T-cell (primary cell): ENCODE measurements at places on chromosomes 6 and 20. TPM values are rescaled to one million over a fixed set of nuclear protein-coding genes. Genes with fewer than 3 reads are reported as not detected.

The FAM184A gene
- 3.6 TPM for total RNA-seq

The ZNF311 gene
- 0.43 TPM for total RNA-seq

The LY6G5C gene
- total RNA-seq: 8.5 TPM

The ZNF341 gene
- total RNA-seq: 4.0 TPM

The TRIM10 gene
- total RNA-seq: not detected

The PBOV1 gene
- not detected for total RNA-seq

The CST7 gene
- total RNA-seq: 92.0 TPM

The GJA10 gene
- total RNA-seq: not detected

The KCNK15 gene
- 0.13 TPM for total RNA-seq

The PTK6 gene
- total RNA-seq: 0.15 TPM

The FAM50B gene
- 3.2 TPM for total RNA-seq

The CFB gene
- total RNA-seq: 1.3 TPM

The PKIB gene
- total RNA-seq: 1.1 TPM

The FAXC gene
- total RNA-seq: not detected

The HAO1 gene
- total RNA-seq: not detected

The CST9L gene
- not detected for total RNA-seq

The DYNLT2 gene
- 3.9 TPM for total RNA-seq
